Left lobe of liver (tissue), 2 donors: ENCODE measurements at places on chromosomes 2 and 18. TPM values are rescaled to one million over a fixed set of nuclear protein-coding genes. Genes with fewer than 3 reads are reported as not detected.

Gene COPS7B
- total RNA-seq = 12.7 TPM

GRCh38 chr2:36266536-36267121, 88.9 kb upstream of the CRIM1 start:
- no peak for DNase-seq

GRCh38 chr2:131056204-131056931, 36.9 kb downstream of the FAM168B start:
- no peak for DNase-seq

DNA sequence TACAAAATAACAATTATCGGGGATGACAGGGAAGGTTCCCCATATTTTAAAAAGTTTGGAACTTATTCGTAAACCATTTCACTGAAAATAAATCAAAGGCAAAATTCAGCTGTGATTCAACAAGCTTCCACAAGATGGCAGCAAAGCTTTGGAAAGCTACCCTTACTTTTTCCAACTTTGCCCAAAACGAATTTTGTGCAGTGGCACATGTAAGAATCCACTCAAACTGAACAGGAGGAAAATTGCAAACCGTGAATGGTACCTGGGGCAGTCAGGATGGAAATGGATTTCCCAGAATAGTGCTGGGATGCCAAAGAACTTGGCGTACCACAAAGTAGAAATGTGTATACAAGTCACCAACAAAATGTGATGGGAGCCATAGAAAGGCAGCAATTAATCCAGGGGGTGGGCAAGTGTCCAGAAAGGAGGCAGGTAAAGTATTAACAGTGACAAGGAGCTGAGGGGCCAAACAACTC, 10.7 kb downstream of the RPL31 start:
- no peak for DNase-seq

Gene TTN
- 1.1 TPM for total RNA-seq

Gene FOXI3
- total RNA-seq = not detected

DNA sequence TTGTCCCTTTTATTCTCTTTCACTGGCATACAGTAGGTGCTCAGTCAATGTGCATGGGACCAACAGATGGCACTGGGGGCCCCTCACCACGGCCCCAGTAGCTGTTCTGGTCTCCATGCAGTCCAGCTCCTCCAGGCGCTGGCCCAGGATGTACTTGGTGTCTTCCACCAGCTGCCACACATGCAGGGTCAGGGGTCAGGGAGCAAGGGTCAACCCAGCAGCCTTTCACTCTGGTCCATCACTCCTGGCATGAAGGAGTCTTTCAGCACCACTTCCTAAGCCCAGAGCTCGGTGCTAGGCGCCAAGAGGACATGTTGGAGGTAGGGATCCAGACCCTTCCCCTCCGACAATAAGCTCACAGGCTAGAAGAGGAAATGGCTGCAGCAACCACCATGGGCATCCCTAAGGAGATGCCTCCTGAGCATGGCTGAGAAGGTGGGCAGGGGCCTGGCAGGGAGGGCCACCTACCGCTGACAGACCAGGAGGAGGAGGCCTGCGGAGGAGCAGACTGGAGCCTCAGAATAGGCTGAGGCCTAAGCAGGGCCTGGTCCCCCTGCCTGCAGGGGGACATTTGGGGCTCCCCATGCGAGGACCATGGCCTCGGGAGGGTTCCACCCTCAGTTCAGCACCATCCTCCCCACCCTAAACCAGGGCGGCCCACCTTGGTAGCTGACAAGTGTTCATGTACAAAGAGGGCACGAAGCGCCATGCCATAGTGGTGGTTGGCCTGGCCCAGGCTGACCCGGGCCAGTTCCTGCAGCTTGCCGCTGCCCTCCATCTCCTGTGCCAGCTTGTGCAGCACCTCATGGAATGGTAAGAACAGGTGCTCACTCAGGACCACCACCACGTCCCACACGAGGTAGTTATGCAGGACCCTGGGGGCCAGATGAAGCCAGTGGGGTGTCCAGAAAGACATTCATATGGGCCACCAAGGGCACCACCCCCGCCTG, 10.2 kb downstream of the ALPG start:
- no peak for DNase-seq

Gene TEKT4
- total RNA-seq = 0.28 TPM

Gene PMS1
- total RNA-seq = 9.4 TPM

- DNase-seq = no peak
Observed at GRCh38 chr2:33430077-33430476, 46.4 kb upstream of the RASGRP3 start.

- DNase-seq = no peak
Observed at GRCh38 chr18:49617865-49618264, 56.0 kb downstream of the LIPG start.

DNA sequence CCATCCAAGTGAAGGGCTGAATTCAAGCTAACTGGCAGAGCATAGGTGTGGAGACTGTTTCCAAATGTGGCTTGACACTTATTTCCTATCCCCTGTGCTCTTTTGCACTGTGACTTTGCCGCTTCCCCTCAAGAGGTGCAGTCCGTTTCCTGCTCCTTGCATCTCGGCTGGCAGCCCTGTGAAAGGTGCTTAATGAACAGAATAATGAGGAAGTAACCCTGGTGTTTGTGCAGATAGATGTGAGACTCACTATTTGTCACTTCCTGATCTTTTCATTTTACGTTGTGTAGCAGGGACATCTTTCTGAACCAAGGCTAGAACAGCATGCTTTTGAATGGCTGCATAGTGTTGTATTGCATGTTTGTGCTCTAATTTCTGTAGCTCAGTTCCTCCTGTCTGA, 60.8 kb downstream of the CEP192 start:
- no peak for DNase-seq

GRCh38 chr2:136104977-136105376, 13.0 kb downstream of the CXCR4 start:
- no peak for DNase-seq

- no peak for DNase-seq
Observed at GRCh38 chr18:70024093-70024492, 76.4 kb upstream of the CD226 start.

GRCh38 chr18:78820161-78820834, 159.3 kb upstream of the SALL3 start:
- DNase-seq = peak; percentile 16

DNA sequence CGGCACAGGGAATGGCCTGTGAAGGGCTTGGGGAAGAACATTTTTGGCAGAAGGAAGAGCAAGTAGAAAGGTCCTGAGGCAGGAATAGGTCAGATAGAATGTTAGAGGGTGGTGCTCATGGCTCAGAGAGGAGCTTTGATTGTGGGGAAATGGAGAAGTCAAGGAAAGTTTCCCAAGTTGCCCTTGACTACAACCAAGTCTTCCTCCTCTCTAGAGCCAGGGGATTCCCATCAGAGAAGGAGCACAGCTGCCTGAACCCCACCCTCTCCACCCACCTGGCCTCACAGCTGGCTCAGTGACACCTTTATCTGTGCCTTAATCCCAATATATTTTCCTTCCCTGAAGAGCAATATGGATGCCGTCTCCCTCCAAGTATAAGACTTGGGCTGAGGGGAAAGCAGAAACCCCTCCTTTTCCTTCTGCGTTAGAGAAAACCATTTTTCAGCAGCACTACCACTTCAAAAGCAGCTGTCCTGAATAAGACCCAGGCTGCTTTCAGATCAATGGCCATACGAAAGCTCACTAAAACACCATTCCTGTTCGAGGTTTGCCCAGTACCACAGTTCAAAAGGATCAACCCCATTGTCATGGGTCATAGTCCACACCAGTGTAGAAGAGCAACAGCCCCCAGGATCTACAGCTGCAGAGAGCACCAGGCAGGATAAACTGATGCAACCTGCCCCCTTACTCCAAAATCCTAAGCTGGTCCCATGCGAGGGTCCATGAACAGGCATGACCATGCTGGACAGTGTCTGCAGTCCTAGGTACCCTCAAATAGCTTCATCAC, 199.6 kb downstream of the AFF3 start:
- no peak for DNase-seq

DNA sequence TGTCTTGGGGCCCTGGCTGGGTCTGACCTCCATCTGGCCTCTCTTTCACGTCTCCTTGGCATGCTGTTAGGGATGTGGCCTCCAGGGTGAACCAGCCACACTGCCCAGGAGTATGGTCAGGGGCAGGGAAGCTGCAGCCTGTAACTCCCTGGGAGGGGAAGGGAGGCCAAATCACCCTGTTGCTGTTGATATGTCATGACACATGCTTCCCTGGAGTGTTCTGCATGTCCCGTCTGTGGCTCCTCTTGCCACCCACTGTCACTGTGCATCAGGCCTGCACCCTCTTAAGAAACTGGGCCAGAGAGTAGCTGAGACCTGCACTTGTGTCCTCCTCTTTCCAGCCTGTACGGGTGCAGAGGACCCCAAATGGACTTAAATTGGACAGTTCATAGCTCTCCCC, 221.3 kb downstream of the FHOD3 start:
- DNase-seq = no peak

- DNase-seq = peak; percentile 65
Observed at GRCh38 chr2:233976087-233976486, 58.9 kb downstream of the TRPM8 start.

DNA sequence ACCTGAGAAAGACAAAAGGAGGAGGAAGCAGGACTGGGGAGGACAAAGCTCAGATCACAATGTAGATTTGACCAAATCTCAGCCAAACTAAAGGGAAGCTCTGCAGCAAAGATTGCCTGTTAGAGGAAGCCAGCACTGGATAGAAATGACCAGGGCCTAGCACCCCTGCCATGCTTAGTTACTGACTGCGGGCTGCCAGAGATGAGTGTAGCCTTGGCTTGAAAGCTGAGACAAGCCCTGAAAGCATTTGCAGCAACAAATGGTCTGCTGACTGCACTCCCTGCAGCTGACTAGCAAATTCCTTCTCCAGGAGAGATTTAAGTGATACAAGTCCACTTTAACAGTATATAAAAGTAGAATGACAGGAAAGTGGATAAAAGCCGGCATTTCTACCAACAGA, 140.9 kb upstream of the CRIM1 start:
- no peak for DNase-seq

Gene MTCL1
- 2.5 TPM for total RNA-seq

DNA sequence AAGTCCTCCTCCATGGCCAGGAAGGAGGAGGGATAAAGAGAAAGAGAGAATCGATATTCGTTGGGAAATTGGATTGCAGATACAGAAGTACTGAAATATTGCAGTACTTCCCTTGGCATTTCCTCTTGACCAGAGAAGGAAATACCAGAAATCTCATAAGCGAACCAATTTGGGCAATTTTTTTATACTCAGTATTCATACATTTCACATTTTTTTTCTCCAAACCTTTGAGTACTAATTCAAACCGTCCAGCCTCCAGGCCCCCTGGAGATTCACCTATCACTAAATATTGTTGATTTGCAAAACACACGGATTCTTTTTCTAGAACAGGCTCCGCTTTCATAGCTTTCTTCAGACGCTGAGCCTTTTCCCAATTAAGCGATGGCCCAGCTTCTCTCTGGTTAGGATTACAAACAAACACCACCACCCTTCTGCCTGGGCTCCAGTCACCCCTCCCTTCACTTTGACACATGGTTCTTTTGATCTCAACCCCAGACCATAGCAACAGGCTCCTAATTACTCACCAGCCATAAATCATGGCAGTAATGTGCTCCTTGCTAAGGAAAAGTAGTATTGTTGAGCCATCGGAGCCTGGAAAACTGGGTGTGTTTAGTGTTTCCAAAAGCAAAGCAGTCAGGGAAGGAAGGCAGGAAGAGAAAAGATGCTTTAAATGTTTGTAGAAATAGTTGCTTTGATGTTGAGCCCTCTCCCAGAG, 138.4 kb upstream of the CCDC68 start:
- DNase-seq = no peak

DNA sequence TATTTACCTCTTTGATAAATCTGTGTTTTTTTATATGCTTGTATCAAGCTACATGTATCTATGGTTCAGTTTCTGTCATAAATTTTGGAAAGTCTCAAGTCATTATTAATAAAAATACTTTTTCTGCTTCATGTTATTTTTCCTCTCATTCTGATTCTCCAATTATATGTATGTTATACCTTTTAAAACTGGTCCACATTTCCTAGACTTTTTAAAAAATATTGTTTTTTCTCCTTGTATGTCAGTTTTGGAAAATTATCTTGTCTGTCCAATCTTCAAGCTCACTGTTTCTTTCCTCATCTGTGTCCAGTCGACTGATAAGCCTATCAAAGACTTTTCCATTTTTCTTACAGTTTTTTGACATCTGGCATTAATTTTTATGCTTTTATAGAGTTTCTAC, 253.4 kb downstream of the ASXL3 start:
- no peak for DNase-seq

DNA sequence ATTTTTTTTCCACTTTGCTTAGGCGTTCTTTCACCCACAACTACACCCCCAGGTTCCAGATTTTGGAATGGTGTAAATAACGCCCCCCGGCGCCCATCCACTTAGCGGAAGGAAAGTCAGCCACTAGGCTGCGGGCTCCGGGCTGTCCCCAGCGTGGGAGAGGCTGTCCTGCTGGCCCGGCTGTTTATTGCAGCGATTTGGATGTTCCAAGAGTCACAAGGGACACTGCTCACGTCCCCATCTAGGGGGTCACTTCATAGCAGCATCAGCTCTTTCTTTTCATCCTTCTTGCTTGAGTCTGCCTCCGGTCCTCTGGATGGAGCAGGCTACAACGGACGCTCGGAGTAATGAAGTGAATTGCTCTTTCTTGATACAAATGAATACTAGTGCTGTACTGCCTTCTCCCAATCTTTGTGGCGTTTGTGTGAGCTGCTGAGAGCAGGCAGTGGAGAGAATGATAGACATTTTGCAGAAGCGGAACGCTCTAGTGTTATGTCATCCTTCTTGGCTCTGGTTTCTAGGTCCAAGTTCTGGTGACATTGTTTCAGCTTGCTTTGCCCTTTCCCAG, 50.7 kb upstream of the PAIP2B start:
- DNase-seq = no peak

Gene IER3IP1
- total RNA-seq = 4.5 TPM

Gene SLC9A4
- total RNA-seq = not detected

DNA sequence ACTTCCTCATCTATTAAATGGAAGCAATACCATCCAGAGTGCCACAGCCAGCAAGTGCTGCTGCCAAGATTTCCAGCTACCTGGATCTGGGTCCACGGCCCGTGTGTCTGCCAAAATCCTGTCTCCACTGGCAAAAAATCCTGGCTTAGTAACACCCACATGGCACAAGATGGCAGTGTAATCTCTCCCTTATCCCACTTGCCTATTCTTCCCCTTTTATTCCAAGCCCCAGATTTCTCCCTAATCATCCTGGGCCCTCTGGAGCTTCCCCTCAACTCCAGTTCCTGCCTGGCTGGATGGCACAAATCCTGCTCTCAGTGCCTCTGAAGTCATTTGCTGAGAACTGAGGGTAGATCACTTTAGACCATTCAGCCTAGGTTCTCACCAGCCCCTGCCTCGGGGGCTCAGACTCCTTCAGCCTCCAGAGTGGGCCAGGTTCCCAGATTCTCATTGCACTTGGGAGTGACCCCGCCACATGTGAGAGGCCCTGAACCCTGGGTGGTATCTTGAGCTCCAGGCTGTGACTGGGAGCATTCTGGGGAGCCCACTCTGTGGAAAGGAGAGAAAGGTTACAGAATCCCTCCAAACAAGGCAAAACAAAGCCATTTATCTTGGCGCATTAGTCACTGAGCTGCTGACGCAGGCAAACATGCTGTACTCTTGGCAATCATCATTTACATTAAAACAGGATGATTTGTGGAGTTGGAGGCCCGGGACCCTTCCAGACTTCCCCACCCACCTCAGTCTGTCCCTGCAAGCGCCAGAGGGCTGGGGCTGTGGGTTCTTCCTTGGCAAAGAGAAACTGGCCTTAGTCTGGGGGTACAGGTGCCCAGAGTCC, 325.8 kb downstream of the DYSF start:
- DNase-seq = peak; percentile 35

Gene SAG
- total RNA-seq = not detected
